Stimulated activated CD8-positive, alpha-beta memory T cell treated with anti-CD3 and anti-CD28 coated beads, Interleukin-7, amount 100 ng/mL, for 48 hours (primary cell): ENCODE measurements at places on chromosomes 2 and 18.

GRCh38 chr18:6728809-6729246 is 688 bp upstream of the ARHGAP28 start:
- no peak for DNase-seq

GRCh38 chr2:34838408-34838807 is 1239.3 kb upstream of the FAM98A start:
- no peak for DNase-seq

DNA sequence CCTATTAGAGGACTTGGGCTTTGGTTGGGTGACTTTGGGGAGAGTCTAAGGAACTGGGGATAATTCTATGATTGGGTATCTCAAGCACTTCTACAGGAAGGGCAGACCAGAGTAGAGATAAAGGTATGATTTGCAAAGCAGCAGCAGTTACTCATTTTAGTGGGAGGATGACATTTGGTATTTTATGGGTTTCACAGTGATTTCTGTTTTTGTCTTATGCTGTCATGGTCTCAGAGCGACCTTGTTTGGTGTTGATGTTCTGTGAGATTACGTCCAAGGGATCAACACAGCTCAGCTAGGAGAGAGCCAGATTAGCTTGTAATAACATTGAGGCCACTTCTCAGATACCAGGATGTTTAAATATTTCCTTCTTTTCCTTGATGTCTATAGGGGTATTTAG is 18.2 kb downstream of the TTR start:
- no peak for DNase-seq

GRCh38 chr2:152594022-152594766 is 123.1 kb downstream of the PRPF40A start:
- no peak for DNase-seq

GRCh38 chr2:162118166-162119031 is 33.6 kb downstream of the GCG start:
- no peak for DNase-seq

DNA sequence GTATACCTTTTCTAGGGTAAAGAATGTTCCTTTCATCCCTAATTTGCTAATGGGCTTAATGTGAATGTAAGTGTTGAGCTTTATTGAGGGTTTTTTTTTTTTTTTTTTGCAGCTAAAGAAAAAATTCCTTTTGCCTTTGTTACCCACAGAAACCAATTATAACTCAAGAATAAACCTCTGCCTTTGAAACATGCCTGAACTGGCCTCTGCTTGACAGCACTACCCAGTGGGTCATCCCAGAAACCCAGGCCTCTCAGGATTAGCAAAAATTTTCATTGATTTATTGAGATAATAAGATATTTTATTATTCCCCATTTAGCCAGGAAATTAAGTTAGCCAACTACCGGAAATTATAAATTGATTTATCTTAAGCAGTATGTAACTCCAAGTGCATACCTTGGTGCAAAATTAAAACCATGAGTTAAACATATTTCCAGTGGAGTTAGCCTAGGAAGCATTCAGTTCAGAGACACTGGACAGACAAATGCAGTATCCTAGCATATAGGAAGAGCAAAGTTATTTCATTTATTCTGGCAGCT is 67.0 kb upstream of the RASGRP3 start:
- DNase-seq: no peak

DNA sequence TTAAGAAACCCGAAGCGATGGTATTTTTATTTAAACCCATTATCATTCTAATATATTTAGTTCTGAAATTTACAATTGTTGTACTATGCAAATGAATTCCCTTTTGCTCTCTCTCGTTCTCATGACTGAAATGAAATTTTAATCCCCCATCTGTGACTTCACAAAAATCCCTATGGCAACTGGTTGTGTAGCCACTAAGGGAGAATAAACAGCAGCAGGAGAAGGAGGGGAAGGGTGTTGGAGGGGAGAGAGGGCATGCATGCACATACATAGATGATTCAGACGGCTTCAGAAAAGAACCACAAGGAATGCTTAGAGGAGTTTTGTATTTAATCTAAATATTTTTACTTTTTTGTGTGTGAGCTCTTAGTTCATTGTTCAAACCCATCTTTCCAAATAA is 36.8 kb downstream of the CPS1 start:
- DNase-seq: no peak

DNA sequence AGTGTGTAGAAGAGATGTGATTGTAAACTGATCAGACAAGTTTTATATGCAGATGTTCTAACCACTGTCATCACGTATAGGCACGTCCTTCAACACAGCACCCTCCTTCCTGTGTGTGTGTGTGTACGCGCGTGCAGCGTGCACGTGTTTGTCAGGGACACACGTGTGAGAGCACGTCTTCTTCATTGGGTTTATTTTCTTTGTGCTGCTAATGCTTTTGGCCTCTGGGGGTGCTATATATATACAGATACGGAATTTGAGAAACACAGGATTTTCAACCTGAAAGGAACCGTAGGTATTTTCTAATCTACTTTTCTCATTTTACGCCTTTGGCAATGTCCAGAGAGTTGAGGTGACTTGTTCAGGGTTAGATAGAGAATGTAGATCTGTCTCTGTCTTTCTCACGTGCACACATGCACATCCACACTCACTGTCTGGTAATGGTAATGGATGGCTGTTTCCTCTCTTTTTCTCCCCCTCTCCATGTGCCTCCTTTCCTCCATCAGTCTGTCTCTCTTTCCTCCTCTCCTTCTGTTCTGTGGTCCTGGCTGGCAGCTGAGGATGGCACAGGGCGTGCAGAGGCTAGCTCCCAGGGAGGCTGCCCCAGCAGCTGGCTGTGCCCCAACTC is 13.4 kb upstream of the CELF4 start:
- DNase-seq: no peak

GRCh38 chr2:102268510-102269199 is 42.7 kb upstream of the IL1RL1 start:
- no peak for DNase-seq

GRCh38 chr2:201891676-201892075 is 85.3 kb downstream of the CDK15 start:
- DNase-seq: no peak

DNA sequence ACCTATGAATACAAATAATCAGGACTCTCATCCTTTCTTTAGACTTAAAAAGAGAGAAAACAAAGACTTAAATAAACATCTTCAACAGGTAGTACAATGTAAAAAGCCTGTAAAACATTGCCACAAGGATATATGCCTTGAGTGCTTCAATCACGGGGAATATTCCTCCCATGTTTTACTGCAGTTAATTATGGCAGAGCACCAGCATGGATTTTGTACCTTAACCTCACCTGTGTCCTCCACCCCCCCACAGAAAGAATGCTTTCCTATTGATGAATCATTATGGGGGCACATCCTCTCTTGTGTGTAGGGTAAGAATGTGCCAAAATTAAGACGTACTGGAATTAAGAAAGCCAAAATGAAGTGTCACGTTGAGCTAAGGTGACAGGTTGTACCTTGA is 189.9 kb upstream of the FOSL2 start:
- DNase-seq: no peak

DNA sequence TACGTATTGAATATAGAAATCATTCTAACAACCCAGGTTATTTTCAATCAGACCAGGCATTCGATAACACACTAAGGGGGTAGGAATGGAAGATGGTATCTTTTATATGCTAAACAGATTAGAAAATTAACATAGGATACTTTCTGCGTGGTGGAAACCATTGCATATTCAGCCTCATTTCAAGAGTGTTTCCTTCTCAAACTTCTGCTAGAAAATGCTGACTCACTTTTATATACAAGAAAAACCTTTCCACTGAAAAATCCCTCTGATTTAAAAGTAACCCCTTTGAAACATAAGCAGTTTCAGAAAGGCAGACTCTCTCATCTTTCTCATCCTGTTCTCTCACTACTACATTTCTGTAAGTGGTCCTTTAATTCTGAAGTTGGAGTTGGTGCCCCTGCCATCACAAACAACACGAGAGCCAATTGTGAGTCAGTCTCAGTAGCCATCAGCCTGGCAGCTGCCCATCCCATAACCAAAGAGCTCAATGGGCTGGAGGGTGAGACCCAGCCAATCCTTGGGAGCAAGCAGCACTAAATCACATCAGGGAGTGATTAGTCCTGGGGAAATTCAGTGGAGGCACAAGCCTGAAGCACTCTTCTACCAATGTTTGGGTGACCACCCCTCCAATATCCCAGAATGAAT is 343.1 kb downstream of the CELF4 start:
- DNase-seq: no peak

DNA sequence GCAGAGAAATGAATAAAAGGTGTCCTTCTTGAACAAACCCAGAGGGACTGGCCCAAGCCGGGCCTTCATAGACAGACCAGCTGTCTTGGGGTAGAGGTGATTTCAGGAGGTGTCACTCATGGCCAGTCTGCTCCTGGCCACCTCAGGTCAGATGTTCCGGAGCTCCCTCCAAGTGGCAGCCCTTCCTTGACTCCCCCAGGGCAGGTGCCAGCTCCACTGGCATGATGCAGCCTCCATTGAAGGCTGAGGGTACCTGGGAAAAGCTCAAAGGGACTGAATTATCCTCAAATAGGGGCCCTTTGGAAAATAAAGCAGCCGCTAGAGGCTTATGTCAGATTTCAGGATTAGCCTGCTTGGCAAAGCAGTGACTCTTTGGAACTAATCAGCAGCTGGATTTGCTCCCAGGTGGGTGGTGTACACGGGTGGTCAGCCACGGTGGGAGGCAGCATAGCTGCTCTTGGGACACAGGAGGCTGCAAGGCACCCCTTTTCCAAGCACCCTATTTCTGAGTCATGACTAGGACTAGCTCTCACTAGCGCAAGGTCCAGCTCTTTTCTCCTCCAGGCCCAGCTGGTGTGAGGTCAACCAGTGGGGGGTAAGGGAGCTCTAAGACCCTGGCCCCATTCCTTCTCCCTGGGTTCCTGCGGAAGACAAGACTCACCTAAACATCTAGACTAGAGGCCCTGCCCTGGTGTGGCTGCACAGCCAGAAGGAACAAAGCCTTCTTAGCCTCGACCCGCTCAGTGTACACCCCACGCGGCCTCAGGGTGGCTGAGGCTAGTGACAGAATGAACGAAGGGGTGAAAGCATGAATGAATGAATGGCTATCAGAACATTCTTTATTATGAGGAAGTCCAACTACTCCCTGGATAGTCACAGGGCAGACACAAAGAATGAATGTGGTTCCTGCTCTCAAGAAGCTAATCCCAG is 29.3 kb downstream of the HS1BP3 start:
- DNase-seq: no peak

- DNase-seq: no peak
These were observed 133.1 kb upstream of the SEC11C start for GRCh38 chr18:59006461-59007067.

DNA sequence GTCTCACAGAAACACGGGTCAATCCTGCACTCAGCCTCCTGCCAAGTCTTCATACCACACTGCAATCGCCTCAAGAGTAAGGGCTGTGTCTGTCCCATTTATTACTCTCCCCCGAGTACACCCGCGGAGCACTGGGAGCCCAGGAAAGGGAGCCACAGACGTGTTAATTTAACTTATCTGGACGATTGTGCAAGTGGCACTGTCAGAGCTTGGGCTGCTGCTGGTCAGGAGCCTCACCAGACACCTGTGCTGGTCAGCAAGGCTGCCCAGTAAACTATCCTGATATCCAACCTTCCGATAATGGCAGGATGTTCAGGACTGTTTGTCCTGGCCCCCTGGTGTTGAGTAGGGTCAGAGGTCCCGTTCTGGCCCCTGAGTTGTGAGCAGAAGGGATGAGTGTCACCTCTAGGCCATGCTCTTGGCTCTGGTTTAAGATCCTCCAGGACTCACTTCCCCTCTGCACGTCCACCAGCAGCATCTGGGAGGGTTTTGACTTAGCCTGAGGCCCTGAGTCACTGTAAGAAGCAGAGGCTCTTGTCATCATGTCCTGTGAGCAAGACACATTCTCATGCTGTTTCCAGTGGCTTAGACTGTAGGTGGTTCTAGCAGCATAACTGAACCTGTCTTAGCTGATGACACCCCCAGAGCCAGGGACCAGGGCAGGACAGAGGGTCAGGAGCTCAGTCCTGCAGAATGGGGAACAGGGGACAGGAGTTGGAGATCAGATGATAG is 82.5 kb upstream of the ARL4C start:
- no peak for DNase-seq

GRCh38 chr18:44507729-44508325 is 172.9 kb upstream of the SETBP1 start:
- peak; percentile 1 for DNase-seq

GRCh38 chr18:71808616-71809015 is 735.5 kb downstream of the CBLN2 start:
- no peak for DNase-seq

GRCh38 chr2:195027947-195028346 is 629.1 kb upstream of the SLC39A10 start:
- no peak for DNase-seq

DNA sequence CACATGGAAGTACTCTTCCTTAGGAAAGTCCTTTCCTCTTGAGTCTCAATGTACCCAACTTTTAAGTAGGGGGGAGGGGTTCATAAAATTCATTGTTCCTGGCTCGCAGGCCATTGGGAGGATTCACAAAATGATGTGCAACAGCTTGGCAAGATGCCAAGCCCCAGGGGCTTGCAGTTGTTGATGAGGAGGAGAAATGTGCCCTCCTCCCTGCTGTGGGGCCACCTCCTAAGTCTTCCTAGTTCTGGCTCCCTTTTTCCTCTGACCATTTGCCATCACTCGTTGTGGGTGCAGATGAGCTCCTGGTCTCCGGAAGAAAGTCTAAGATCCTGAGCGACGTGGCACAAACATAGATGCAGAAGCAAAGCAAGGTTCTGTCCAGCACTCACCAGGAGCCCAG is 435.4 kb downstream of the EIPR1 start:
- DNase-seq: no peak

GRCh38 chr2:140621583-140622362 is 1509.0 kb downstream of the LRP1B start:
- DNase-seq: no peak

- DNase-seq: no peak
These were observed 102.6 kb upstream of the DAPL1 start for GRCh38 chr2:158692372-158693103.

- no peak for DNase-seq
These were observed 69.6 kb downstream of the CABYR start for GRCh38 chr18:24208270-24209035.

DNA sequence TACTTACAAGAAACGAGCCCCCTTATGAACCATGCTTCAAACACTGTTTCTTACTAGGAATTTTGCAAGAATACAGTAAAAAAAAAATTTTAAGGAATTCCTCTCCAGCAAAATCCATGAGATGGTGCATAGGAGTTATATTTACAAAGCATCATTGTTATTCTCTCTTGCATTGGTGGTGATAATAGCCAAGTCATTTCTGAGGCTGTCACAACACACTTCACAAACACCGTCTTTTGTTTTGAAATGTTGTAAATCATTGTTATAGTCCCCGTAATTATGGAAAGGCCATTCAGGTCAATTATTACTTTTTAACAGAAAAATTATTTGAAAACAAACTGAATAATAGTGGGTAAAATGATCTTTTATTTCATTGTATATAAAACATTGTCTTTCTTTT is 60.1 kb downstream of the DYNC1I2 start:
- DNase-seq: no peak

GRCh38 chr2:221857719-221858118 is 285.6 kb upstream of the EPHA4 start:
- no peak for DNase-seq

GRCh38 chr18:41231681-41232080 is 723.4 kb upstream of the PIK3C3 start:
- no peak for DNase-seq

GRCh38 chr2:238899386-238899785 is 51.5 kb downstream of the TWIST2 start:
- no peak for DNase-seq
